ENCODE measurements at places on chromosomes 2 and 18.
A peak's percentile ranks its signal among the peaks of the same experiment; 100 is the strongest.

GRCh38 chr18:46627136-46627535 lies 29.9 kb downstream of the LOXHD1 start:
- DNase-seq, result no peak

- DNase-seq, result no peak
Observed at GRCh38 chr18:72539901-72540300, 4.2 kb downstream of the CBLN2 start.

GRCh38 chr2:162734866-162735265 lies 103.7 kb downstream of the KCNH7 start:
- no peak for DNase-seq

DNA sequence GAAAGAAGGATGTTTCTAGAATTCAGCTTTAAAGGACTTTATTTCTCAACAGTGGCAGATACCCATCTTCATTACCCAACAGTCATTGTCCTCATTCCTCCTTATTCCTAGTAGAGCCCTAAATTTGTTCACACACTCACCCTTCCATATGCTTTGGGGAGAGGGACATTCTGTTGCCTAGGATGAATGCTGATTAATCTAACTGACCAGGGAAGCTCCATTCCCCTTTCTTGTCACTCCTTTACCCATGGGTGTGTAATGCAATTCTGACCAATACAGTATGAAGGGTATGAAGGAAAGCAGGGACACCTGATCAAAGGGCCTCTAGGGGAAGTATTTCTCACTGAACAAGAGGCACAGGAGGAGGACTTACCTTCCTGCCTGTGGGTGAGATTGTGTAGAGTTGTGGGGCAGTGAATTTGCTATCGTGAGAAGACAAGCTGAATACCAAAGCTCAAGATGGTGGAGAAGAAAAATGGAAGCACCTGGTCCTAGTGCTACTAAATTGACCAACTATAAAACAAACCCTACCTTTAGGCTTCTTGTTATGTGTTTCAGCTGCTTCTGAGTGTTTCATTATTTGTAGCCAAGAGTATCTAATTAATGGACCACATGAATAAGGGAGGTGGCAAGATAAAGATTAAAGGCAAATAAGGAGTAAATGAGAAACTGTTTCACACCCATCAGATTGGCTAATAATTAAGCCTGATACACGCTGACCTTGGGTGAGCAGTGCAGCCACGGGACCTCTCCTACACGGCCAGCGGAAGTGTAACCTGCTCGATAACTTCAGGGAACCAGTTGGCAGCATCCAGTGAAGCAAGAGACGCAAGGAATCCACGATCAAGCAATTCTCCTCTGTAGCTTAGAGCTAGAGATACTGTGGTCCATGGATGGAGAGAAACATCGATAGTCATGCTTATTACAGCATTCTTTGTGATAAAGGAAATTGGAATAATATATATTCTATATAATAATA lies 202.3 kb downstream of the MYCN start:
- DNase-seq, result no peak

DNA sequence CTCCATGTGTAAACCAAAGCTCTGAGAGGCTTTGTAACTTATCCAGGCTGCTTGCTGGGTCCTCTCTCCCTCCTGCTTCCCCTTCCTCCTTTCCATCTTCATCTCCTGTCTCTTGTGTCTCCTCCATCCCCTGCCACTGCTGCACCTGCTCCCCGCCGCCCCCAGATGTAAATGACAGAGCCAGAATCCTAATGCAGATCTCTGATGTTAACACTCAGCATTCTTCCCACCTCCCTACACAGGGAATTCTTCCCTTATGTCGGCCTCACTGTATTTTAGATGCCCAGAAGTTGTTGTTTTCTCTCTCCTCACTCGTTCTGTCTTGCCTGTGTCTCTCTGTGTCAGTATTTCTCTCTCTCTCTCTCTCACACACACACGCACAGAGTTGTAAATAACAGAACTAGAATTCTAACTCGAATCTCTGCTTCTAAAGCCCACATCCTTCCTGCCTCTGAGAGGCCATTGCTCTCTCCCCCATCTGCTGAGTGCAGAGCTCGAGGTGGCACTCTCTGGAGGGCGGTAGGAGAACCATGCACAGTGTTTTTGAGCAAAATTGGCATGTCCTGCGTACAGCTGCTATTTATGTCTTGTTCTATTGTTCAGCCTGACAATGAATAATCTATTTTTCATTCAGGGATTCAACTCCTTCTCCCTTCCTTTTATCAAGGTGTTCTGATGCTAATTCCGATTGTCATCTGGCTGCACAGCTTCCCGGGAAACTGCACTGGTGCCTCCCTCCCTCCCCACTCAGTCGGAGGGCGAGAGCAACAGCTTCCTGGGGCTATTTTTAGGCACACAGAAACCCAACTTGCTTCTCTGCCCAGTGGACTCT lies 219.9 kb downstream of the SH3RF3 start:
- DNase-seq, result no peak

DNA sequence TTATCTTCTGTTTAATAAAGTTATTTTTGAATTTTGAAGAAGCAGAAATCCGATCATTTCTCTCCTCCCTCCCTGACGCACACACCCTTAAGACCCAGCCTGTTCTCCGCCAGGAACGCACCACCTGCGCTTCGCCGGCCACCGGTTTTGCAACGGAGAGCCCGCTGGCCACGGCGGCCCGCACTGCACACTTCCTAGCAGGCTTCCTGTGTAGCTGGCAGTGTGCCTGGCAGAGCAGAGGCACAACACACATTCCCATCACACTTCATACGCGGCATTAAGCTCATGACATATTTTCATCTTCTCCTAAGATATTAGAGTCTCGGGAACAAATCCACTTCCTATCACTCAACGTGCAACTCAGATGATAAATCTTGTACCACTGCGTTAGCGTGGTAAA lies 148.0 kb downstream of the HDAC4 start:
- DNase-seq, result no peak

- DNase-seq, result no peak
Observed at GRCh38 chr2:236608710-236609109, 39.1 kb downstream of the ACKR3 start.

- peak; percentile 50 for DNase-seq
Observed at GRCh38 chr2:85769236-85769982, 15.6 kb downstream of the ATOH8 start.

DNA sequence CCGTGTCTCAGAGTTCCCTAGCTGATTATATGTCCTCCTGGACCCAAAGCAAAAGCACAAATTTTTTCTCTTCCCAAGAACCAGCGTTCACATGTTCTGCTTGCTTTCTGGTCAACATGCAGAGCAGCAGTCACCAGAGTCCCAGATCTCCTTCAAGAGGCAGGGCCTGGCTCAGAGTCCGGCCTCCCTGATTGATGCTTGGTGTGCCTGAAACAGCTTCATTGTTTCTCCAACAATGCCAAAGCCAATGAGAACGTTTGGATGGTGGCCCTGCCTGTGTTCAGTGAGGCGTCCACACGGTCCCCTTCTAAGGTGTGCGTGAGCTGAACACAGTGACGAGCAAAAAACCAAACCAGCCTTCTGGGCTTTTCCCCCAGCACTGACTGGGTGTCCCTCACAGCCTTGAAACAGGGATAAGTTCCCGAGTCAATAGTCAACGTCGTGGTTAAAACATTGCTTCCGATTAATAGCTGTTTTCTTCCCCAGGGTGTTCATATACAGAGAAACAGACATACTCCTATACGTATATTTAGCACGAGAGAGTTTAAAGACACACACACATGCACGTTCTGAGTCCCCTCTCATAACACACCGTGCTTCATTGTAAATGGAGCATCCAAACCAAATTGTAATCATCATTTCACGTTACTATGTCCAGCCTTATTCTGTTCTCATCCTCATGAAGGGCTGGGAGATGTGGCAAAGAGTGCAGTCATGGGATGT lies 19.3 kb upstream of the POU3F3 start:
- DNase-seq, result no peak

- no peak for DNase-seq
Observed at GRCh38 chr2:78861546-78861945, 164.0 kb upstream of the REG3G start.

GRCh38 chr2:196926562-196927375 lies at the start of gene PGAP1:
Gene PGAP1, minus strand, starts transcription at chr2:196926707. Its CDS starts 91 bp downstream, at chr2:196926616.
- DNase-seq, result peak; percentile 91

DNA sequence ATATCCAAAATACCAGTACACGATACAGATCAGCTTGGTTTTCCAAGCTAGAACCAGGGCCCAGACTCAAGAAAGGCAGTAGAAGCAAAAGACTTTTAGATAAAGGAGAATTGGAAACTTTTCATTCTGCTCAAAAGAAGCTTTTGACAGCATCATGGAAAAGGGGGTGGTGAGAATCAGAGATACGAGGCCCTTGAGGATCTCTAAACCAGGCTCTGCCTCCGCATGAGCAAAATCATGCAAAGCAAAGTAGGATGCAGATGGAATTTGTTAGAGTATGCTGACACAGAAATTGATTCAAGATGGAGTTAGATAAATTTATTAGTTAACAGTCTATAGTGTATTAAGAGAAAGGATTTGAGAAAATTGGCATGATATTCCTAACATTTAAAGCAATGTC lies 39.8 kb downstream of the FAM98A start:
- no peak for DNase-seq

GRCh38 chr18:75467281-75467795 lies 39.8 kb upstream of the SMIM21 start:
- no peak for DNase-seq

- no peak for DNase-seq
Observed at GRCh38 chr2:177338177-177338721, 54.3 kb upstream of the AGPS start.

DNA sequence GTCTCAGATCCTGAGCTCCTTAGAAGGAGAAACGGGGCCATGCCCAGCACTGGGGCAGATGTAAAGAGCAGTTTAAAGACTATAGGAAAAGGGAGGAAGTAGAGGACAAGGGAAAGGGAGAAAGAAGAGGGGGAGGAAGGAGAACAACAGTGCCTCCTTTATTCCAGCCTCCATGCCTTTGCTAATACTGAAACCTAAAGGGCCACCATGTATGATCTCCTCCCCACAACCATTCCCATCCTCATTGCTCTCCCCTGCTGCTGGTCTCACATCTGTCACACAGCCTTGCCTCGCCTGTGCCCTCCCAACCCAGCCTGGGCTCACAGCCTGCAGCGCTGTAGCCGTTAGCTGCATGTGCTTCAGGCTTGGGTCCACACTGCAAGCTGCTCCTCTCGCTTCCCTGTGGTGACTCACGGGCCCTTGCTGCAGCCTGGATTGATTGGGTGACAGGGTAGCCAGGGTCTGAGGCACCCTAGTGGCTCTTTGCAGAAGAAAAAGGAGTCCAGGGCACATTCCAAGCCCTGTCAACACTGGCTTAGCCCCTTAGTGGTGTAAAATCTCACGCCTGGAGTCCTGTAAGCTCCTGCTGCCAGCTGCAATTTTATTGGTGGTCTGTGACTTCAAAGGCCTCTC lies 281.9 kb downstream of the SRBD1 start:
- no peak for DNase-seq

DNA sequence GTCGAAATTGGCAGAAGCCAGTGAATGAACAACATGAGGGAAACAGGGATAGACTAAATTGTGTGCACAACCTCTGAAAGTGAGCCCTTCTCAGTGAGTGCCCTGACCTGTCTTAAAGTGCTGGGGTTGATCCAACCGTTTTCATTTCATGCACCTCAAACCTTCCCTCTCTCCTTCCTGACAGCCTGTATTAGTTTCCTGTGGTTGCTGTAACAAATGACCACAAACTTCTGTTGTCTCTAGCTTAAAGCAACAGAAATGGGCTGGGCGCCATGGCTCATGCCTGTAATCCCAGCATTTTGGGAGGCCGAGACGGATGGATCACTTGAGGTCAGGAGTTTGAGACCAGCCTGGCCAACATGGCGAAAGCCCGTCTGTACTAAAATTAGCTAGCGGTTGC lies 48.8 kb upstream of the PPP1CB start:
- DNase-seq, result no peak

GRCh38 chr2:25021791-25022362 lies 20.0 kb upstream of the EFR3B start:
- no peak for DNase-seq

DNA sequence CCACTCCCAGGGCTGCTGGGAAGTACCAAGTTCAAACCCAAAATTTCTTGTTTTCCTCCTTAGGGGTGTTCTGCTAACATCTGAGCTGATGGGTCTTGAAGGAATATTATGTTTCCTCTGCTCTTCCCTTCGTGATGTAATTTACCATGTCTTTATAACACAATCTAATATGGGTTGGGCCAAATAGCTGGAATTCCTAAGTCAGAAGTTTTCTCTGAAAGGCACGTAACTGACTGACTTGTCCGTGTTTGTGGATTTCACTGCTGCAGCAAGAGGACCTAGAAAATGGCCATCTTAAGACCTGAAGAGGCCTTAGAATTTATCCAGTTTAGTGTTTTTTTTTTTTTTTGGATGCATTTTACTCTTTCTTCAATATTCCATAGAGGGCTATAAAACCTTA lies 256.7 kb downstream of the DCDC2C start:
- DNase-seq, result no peak

- no peak for DNase-seq
Observed at GRCh38 chr2:103208916-103209315, 447.1 kb downstream of the TMEM182 start.

DNA sequence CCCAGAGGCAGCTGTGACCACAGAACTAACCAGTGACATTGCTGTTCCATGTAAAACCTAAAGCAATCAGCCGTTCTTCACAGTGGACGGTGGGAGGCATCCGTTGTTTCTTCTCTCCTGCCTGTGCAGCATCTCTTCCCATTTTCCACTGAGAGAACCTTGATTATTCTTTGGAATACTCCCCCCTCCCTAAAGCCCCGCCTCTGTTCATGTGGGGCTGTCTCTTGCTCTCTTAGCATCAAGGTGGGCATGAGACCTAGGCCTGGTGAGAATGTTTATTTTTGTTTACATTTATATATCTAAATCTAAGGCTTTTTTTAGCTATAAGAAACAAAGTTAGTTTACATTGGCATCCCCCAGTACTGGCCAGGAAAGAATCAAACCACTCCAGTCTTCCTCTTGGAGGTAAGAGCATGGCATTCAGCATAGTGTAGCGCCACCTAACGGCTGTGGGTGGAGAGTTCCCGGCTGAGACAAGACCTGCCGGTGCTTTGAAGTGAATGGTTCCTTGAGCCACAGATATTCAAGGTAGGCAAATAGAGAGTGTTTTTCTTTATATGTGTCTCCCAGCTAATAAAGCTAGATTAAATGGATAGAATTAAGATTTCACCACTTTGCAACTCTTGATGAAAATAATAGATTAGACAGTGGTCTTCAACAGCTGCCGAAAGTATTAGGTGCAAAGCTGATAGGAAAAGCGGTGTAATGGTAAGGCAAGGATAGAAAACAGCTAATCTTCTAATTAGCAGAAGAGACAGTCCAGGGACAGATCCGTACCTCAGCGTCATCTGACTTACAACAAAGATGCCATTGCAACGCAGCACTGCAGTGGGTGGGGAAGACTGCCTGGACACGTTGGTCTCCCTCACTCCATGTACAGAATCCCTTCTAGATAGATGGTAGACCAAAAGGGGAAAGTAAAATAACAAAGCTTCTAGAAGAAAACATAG lies 219.6 kb upstream of the RAB12 start:
- peak; percentile 82 for DNase-seq

Measured in thyroid gland (tissue), 4 donors.